ENCODE measurements at places on chromosomes 2 and 18.
A peak's percentile ranks its signal among the peaks of the same experiment; 100 is the strongest.

- no peak for DNase-seq
Observed at GRCh38 chr2:17813742-17814473, 2.4 kb upstream of the MSGN1 start.

GRCh38 chr2:185381631-185382030, 357.0 kb upstream of the FSIP2 start:
- no peak for DNase-seq

DNA sequence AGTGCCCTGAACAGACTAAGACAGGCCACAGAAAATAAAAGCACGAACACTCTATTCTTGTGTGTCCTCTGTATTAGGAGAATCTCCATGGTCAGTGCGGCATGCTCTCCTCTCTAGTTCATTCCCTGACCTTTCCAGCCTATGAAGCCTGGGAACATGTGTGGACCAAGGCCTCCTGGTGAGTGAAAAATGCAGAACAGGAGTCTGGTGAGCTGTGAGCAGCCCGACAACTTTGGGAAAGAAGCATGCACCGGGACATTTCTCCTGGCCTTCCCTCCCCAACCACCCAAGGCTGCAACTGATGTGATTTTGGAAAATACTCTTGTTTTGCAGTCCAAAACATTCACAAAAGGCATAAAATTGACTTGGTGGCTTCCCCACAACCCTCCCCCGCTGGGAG, 878.3 kb upstream of the ID2 start:
- DNase-seq = no peak

- no peak for DNase-seq
Observed at GRCh38 chr2:209456489-209456888, 32.6 kb downstream of the MAP2 start.

GRCh38 chr18:71784777-71785176, 759.4 kb downstream of the CBLN2 start:
- DNase-seq = peak; percentile 7

DNA sequence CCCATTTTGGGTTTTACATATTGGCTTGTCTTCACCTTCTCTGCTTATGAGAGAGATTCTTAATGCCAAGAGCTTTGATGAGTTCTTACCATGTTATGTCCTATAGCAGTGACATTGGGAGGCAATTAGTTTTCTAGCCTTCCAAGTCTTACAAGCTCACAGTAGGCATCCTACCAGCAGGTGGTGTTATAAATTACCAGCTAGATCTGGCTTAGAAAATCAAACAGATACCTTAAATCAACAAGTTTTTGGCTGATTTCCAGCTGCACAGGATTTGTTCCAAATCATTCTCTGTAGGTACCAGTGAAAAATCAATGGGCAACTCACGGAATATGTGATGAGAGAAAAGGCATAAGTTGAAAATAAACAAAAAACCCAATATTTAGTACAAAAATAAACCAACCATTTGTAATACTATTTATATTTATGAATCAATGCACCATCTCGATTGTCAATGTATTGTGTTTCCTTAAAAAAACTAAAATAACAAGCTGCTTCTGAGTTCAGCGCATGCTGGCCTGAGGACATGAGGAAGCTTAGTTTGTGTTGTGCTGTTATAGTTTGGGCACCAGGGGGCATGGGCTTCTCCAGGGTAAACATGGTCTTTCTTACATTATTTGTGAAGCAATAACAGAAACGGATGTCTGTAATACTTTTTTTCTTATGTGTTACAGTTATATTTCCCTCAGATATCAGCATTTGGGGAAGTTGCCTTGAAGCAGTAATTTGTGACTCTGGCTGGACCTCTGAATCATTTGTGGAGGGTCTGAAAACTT, 34.1 kb upstream of the NXPH2 start:
- peak; percentile 16 for DNase-seq

DNA sequence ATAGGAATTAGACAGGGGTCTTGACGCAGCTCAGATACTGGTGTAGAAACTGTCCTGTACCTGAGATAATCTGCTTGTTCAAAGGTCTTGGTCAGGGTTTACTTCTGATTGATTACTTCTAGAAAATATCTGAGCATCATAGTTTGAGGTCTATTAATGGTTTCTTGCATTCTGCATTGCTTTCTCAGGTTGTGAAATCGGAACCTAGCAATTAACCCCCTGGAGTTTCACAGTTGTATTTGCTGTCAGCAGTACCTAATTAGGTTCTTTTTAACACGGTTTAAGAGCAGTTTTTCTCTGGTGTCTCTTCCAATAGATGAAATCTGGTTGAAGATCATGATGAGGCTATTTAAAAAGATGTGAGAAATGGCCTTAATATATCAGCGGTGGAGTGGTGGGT, 428.6 kb upstream of the SYT4 start:
- DNase-seq = no peak

DNA sequence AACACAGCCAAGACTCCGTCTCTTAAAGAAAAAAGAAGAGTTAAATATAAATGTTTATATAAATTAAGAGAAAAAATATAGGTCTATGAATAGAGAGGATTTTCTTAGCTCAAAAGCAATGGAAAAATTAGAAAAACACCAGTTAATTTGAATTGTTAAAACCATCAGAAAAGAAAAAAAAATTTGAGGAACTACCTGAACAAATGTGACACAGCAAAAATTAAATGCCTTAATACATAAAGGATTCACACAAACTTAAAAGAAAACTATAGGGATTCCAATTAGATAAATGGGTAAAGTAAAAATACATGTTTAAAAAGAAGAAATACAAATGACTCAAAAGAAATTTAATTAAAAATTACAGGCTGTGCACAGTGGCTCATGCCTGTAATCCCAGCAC, 147.9 kb upstream of the DNMT3A start:
- DNase-seq = no peak

DNA sequence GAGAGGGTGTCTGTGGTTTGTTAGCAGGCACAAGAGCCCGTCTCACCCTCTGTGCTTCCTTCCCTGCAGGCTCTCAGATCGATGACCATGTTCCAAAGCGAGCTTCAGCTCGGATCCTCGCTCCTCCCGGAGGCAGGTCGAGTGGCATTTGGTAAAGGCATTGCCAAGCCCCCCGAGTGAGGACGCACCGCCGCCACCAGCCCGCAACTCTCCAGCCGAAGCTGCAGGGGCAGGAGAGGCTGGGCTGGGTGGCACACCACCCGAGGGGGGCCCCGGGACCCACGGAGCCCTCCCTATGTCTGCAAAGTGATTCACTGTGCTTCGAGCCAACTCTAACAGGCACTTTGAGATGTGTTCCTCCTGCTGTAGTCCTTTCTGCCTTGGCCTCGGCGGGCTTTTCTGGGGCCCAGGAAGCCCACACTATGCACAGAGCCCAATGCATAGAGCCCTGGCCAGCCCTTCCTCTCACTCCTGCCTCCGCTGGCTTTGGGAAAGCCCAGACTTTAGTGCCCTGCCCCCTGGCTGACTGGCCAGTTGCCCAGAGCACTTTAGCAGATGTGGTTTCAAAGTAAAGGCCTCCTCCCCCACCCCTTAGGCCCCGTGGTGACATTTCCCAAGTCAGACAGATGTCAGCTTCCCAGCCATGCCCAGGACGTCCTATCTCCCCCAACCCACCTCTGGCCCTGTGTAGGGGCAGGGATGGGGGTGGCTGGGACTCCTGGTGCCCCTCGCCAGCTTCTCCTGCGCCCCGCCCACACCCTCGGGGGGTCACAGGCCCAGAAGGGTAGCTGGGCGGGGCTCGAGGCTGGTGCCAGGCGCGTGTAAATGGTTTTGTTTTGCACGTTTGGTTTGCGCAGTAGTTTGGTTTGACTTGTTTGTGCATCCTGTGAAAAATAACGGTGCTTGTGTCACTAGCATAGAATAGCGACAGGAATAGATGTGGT, 23.3 kb upstream of the MAPRE3 start:
- no peak for DNase-seq

GRCh38 chr2:128474036-128474955, 155.6 kb upstream of the HS6ST1 start:
- no peak for DNase-seq

- no peak for DNase-seq
Observed at GRCh38 chr2:30865892-30866681, 58.8 kb upstream of the CAPN13 start.

GRCh38 chr2:157420771-157421323, 23.0 kb downstream of the CYTIP start:
- DNase-seq = no peak

Measured in WERI-Rb-1 (cell line).